ENCODE measurements at places on chromosomes 5 and 9.

DNA sequence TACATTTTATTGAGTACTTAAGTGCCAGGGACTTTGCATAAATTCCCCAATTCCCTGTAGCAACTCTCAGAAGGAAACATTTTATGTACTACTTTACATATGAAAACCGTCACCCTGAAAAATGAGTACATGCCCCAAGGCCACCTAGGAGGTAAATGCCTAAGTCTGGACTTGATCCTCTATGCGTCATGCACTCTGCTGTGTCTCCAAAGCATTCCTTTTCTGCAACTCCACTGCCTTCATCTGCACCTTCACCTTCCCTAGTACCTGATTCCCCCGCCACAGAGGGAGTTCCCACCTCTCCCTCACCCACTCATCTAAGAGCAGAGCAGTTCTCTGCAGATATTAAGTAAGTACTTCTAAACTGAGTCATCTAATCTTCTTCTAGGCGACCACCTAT is 75.2 kb upstream of the HRH2 start:
- DNase-seq: no peak

- no peak for DNase-seq
Measured at GRCh38 chr9:123096987-123097386, 63.5 kb downstream of the GPR21 start.

DNA sequence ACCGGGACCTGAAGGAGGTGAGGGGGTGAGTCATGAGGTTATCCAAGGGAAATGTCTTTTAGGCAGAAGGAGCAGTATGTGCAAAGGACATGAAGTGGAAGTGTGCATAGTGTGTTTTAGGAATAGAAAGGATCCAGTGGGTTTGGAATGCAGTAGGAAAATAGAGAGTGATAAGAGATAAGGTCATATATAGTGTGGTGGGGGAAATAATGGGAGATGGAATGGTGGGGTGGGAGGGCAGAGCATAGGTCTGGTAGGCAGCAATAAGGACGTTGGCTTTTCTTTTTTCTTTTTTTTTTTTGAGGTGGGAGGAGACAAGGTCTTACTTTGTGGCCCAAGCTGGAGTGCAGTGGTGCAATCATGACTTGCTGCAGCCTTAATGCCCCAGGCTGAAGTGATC is 17.8 kb downstream of the SNX24 start:
- no peak for DNase-seq

DNA sequence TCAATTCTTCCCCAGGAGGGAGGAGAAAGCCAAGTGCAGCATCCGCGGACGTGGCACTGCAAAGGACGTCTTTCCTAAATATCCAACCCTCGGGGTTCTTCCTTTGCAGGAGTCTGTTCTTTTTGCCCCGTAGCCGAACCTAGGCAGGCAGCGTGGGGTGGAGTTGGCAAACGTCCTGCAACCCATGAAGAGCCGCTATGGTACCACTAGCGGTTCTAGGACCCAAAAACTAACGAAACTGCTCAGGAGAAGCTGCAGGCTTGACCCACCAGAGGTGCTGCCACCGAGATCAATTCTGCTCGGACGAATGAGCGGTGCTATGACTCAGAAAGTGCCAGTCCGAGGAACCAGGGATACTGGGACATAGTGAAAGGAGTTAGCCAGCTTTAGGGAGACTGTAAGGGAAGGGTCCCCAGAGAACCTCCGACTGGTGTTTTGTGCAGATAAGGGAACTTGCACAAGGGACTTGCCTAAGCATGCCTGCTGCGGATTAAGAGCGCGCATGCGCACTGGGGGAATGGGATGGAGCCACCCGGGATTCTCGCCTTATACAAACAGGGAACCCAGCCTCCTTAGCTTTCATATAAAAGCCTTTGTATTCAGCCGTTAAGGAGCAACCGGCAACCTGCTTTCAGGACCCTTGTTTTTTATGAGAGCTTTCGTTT is 32.7 kb downstream of the ANXA2R start:
- DNase-seq: peak; percentile 59

GRCh38 chr5:156271569-156271968 is 55.4 kb upstream of the SGCD start:
- DNase-seq: no peak

DNA sequence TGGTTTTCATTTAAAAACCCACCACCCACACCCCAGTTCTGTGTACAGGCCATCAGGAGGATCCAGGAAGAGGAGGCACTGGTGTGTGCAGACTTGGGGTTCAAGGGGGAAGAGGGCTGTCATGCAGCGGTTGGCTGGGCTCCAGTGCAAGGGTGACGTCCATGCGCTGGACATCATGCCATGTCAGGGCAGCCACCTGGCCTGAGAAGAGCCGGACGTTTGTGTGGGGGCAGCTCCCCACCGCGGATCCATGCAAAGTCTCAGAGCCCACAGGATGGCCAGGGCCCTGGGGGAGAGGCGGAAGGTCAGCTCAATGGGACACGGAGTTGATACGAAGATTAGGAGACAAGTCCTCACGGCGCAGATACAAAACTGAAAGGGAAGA is 11.1 kb downstream of the BRD9 start:
- DNase-seq: no peak

DNA sequence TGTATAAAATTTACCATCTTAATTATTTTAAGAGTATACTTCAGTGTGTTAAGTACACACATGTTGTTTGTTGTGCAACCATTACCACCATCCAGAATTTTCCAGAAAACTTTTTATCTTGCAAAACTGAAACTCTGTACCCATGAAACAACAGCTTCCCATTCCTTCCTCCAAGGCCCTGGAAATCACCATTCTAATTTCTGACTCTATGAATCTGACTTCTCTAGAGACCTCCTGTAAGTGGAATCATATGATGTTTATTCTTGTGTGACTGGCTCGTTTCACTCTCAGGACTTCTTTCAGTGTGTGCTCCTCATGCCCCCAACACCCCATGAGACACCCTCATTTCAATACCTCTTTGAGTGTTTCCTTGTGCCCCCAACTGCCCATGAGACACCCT is 60.4 kb upstream of the COL15A1 start:
- DNase-seq: no peak

DNA sequence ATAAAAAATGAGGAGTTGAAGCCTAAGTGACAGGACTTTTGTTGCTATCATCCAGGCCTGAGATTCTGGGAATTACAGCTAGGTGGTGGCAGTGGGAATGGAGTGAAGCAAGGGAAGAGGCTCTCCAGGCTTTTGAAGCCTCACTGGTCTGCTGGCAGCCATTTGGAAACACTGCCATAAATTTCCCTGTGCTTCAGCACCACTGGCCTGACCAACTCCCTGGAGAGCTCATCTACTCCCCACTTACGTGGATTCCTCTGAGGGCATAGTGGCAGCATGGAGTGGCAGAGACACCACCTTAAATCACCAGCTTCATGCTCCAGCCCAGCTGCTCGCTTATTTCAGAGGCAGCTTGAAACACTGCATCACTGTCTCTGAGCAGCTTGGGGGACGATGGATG is 518.2 kb downstream of the TLR4 start:
- DNase-seq: no peak

GRCh38 chr9:91181541-91181940 is 180.2 kb downstream of the AUH start:
- DNase-seq: no peak

GRCh38 chr5:134098690-134099089 is 15.8 kb upstream of the TCF7 start:
- no peak for DNase-seq

DNA sequence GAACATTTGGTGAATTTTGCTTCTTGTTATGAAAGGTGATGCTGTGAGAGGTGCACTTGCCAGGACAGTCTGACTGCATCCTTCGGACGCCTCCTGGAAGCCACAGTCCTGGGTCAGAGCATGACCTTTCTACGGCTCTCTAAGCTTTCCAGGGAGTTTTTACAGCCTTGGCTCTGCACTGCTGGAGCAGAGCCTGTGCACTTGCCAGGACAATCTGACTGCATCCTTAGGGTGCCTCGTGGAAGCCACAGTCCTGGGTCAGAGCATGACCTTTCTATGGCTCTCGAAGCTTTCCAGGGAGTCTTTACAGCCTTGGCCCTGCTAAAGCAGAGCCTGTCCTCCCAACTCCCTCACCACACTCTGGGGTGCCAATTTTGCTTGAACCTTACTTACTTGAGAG is 49.6 kb downstream of the CCDC180 start:
- no peak for DNase-seq

GRCh38 chr5:66949066-66949465 is 247.5 kb downstream of the CD180 start:
- DNase-seq: no peak

Measured in stimulated activated CD8-positive, alpha-beta memory T cell treated with anti-CD3 and anti-CD28 coated beads, Interleukin-2, amount 100 ng/mL, for 1 hour (primary cell).